ENCODE measurements at places on chromosomes 7 and 10. TPM values are rescaled to one million over a fixed set of nuclear protein-coding genes. Genes with fewer than 3 reads are reported as not detected.

CADPS2 gene
- 16.4 TPM for total RNA-seq

CCDC186 gene
- 21.5 TPM for total RNA-seq

DYDC1 gene
- total RNA-seq, result not detected

KAZALD1 gene
- total RNA-seq, result 34.1 TPM

TFPI2 gene
- total RNA-seq, result 23.7 TPM

CTAGE8 gene
- total RNA-seq, result not detected

ABCC2 gene
- 1.2 TPM for total RNA-seq

C10orf105 gene
- 0.14 TPM for total RNA-seq

CCDC136 gene
- total RNA-seq, result 29.3 TPM

CELF2 gene
- total RNA-seq, result 73.5 TPM

CYP2C18 gene
- not detected for total RNA-seq

RNF32 gene
- not detected for total RNA-seq

SVIL gene
- 349 TPM for total RNA-seq

PKD2L1 gene
- total RNA-seq, result not detected

XPNPEP1 gene
- total RNA-seq, result 86.0 TPM

DNA sequence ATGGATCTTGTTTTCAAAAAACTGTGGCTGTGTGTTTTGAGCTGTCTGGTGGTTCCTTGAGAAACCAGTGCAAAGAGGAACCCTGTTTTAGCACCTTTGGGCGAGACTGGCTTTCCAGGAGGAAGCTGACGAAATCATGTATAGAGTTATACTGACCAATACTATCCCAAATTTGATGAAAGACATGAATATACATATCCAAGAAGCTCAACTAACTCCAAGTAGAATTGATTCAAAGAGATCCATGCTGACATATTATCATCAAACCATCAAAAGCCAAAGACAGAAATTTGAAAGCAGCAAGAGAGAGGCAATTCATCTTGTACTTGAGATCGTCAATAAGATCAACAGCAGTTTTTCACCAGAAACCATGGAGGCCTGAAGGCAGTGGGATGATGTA, 610.7 kb downstream of the DNAJB6 start:
- no peak overlapping the region for H3K4me3 ChIP-seq
- H3K36me3 ChIP-seq, result no peaks in the 10 kb centered on the region
- H3K4me1 ChIP-seq, result no peaks in the 10 kb centered on the region
- no peaks in the 10 kb centered on the region for H3K27me3 ChIP-seq
- DNase-seq, result no peak
- H3K27ac ChIP-seq, result no peak overlapping the region

DNA sequence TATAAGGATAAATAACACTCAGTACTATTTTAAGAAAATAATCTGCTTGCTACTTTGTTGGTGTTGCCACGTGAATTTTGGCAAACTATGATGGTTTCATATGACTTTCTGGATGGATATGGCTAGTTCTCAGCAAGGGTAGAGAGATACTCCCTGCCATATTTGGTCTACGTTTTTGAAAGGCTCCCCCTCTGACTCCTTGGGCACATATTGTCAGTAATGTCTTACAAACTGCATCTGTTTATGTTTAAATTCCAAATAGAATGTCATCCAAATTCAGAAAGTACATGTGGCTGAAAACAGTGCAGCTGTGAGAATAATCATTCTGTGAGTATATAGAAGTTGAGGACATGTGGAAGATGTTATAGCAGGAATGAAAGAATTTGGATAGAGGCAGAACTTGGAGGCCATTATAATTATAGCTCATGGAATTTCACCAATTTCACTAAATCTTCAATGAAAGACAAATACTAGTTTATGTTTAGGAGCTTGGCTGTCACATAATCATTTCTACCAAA, 107.8 kb downstream of the SRI start:
- H3K27me3 ChIP-seq, result no peaks in the 10 kb centered on the region
- H3K27ac ChIP-seq, result no peak overlapping the region
- no peak for DNase-seq
- no peaks in the 10 kb centered on the region for H3K4me1 ChIP-seq

DNA sequence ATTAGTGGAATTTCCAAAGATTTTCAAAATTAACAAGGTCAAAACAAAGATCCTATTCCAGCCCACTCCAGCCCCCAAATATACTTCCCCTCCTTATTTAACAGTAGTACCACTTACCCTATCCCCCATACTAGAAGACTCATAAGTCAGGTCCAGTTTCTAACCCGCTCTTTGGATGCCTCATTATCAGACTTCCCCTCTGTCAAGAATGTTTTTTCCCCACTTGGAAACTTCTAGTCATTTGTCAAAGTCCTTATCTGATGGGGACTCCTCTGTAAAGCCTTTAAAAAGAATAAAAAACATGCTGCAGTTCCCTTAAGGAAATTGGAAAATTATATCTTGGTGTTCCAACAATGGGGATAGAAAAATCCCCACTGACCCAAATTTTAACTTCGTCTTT, 70.1 kb downstream of the IMMP2L start:
- H3K36me3 ChIP-seq, result no peaks in the 10 kb centered on the region
- no peaks in the 10 kb centered on the region for H3K4me1 ChIP-seq
- DNase-seq, result no peak
- no peak overlapping the region for H3K27ac ChIP-seq
- no peaks in the 10 kb centered on the region for H3K27me3 ChIP-seq

GRCh38 chr7:139987691-139988516, 74.8 kb downstream of the PARP12 start:
- H3K27ac ChIP-seq, result no peak overlapping the region
- no peak for DNase-seq
- H3K4me1 ChIP-seq, result no peaks in the 10 kb centered on the region
- no peaks in the 10 kb centered on the region for H3K27me3 ChIP-seq
- H3K4me3 ChIP-seq, result no peak overlapping the region

DNA sequence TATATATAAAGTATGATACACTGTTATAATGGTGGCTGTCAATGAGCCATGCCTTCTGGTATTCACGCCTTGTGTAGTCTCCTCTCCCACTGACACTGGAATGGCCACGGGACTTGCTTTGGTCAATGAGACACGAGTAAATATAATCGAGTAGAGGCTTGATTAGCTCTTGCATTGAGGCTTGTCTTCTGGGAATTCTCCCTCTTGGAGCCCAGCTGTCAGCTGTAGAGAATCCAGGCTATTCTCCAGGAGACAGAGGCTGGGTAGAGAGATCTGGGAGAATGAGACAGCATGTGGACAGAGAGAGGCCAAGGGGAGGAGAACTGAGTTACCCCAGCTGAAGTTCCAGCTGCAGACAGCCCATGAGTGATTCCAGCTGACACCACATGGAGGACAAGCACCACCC, 25.2 kb upstream of the PLCE1 start:
- H3K4me1 ChIP-seq, result no peaks in the 10 kb centered on the region
- H3K27ac ChIP-seq, result no peak overlapping the region
- no peaks in the 10 kb centered on the region for H3K27me3 ChIP-seq

- no peaks in the 10 kb centered on the region for H3K27me3 ChIP-seq
- H3K4me1 ChIP-seq, result no peaks in the 10 kb centered on the region
- H3K36me3 ChIP-seq, result no peaks in the 10 kb centered on the region
- H3K4me3 ChIP-seq, result no peak overlapping the region
- no peak for DNase-seq
- H3K27ac ChIP-seq, result no peak overlapping the region
Observed at GRCh38 chr10:11106621-11107374, 89.1 kb downstream of the CELF2 start.

- peaks cover 6% of the 10 kb centered on the region for H3K27me3 ChIP-seq
- no peak overlapping the region for H3K4me3 ChIP-seq
- no peak overlapping the region for H3K27ac ChIP-seq
- no peak for DNase-seq
- H3K36me3 ChIP-seq, result no peaks in the 10 kb centered on the region
- H3K4me1 ChIP-seq, result peaks cover 6% of the 10 kb centered on the region
Observed at GRCh38 chr7:73618538-73618937, 5.8 kb downstream of the MLXIPL start.

DNA sequence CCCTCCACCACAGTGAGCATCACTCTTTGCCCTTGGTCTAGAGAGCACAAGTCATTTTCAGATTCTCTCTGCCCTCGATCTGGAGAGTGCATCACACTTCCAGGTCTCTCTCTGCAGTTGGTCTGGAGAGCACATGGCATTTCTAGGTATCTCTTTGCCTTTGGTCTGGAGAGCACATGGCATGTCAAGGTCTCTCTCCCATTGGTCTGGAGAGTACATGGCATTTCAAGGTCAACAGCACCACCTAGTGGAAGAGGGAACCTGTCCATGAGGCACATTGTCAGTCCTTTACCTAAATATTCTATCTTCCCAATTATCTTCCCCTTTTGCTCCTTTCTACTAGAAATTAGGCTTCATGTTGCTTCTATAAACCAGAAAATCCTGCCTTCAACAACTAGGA, 1139.4 kb downstream of the XPNPEP1 start:
- no peak for DNase-seq
- no peaks in the 10 kb centered on the region for H3K27me3 ChIP-seq
- no peaks in the 10 kb centered on the region for H3K36me3 ChIP-seq
- no peak overlapping the region for H3K27ac ChIP-seq
- H3K4me1 ChIP-seq, result no peaks in the 10 kb centered on the region
- H3K4me3 ChIP-seq, result no peak overlapping the region

GRCh38 chr7:87589631-87590030, 11.1 kb downstream of the ABCB1 start:
- no peaks in the 10 kb centered on the region for H3K27me3 ChIP-seq
- no peaks in the 10 kb centered on the region for H3K4me1 ChIP-seq
- no peak overlapping the region for H3K27ac ChIP-seq
- no peak overlapping the region for H3K4me3 ChIP-seq
- no peaks in the 10 kb centered on the region for H3K36me3 ChIP-seq

GRCh38 chr10:133009218-133009950, 67.0 kb upstream of the CFAP46 start:
- no peak overlapping the region for H3K27ac ChIP-seq
- H3K27me3 ChIP-seq, result no peaks in the 10 kb centered on the region
- no peaks in the 10 kb centered on the region for H3K36me3 ChIP-seq
- no peak for DNase-seq
- peak overlapping the region; percentile 21 for H3K4me3 ChIP-seq
- H3K4me1 ChIP-seq, result no peaks in the 10 kb centered on the region

DNA sequence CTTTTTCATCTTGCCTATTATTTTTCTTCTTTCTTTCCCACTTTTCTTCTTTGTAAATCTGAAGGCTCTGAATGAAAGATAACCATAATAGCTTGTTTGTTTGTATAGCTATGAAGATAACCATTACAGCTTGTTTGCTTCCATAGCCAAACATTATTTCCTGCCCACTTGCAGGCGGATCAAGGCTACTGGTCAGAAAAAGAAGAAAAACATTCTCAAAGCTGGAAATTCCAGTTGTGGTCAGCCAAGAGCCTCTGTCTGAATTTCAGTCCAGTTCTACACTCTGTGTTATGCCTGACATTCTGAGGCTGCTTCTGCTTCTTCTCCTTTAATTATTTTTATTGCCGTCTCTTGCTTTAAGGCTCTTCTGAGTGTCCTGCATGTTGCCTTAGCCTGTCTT, 48.9 kb downstream of the TMEM178B start:
- no peak overlapping the region for H3K27ac ChIP-seq
- no peak for DNase-seq
- no peaks in the 10 kb centered on the region for H3K36me3 ChIP-seq
- H3K27me3 ChIP-seq, result no peaks in the 10 kb centered on the region
- no peaks in the 10 kb centered on the region for H3K4me1 ChIP-seq
- no peak overlapping the region for H3K4me3 ChIP-seq

DNA sequence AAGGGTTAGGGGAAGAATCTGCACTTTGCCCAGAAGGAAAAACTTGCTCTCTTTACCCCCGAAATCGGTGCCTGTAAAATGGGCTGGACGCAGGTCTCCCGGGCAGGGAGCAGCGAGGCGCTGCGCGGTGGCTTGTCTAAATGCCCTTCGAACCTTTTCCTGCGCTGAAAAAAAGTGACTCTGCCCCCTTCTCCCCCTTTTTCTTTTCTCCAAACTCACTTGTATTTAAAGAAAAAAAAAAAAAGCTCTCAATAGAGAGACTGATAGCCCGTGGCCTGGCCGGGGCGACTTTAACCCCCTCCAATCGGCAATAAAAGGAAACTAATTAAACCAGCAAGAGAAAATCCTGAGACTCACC, 286 bp downstream of the SP8 start:
- no peak for DNase-seq
- H3K4me1 ChIP-seq, result peaks cover 25% of the 10 kb centered on the region
- H3K27ac ChIP-seq, result no peak overlapping the region
- no peaks in the 10 kb centered on the region for H3K36me3 ChIP-seq
- peaks cover 36% of the 10 kb centered on the region for H3K27me3 ChIP-seq

DNA sequence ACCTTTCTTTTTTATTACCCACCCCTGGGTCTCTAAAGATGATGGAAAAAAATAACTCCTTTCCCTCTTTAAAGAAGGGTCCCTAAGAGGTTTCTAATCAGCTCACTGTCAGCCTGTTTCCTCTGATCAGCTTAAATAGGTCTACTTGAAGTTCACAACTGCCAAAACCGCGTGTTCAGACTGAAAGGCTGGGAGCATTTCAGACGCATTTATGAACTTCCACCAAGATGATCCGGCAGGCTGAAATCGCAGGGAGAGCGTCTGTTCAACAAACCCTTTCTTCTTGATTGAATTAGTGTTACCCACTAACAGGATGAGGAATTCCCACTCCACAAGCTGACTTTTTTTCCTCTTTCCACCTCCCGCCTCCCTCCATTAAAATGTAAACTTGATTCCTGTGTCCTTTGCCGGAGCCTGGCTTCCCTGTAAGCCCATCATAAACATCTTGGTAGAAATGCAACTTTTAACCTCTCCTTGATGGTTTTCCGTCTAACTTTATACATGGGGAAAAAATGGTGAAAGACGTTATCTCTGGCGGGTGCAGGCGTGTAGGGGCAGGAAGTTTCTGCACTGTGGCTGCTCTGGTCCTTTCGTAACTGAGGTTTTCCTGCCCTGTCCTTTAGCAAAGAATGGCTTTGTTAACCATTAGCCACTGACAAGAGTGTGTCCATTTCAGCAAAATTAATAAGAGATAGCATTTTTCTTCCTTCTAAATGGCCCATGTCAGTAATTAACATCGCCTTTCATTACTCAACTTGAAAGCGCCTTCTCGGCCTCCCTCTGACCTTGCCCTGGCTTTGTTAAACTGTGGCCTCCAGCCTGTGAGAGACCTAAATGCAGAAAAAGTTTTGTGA, 130.7 kb downstream of the BAMBI start:
- H3K4me3 ChIP-seq, result peak overlapping the region; percentile 52
- H3K27ac ChIP-seq, result peak overlapping the region; percentile 88
- peaks cover 36% of the 10 kb centered on the region for H3K4me1 ChIP-seq
- no peaks in the 10 kb centered on the region for H3K36me3 ChIP-seq
- DNase-seq, result no peak

DNA sequence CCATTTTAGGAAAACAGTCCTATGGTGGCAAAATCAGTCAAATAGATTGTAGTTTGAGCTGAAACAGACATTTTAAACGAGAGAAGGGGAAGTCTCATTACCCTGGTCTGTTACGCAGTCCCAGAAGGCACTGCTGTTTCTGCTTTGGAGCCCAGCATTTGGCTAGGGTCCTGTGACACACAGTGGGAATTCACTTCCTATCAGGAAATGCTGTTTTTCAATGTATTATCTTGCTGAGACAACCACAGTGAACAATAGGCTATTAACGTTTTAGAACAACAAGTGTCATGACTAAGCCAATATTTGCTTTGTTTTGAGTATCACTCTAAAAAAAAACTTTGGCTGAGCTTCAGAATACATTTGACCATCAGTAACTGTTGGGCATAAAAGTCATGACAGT, 74.1 kb downstream of the ADD3 start:
- no peak overlapping the region for H3K27ac ChIP-seq
- peaks cover 20% of the 10 kb centered on the region for H3K4me1 ChIP-seq
- no peaks in the 10 kb centered on the region for H3K36me3 ChIP-seq
- H3K4me3 ChIP-seq, result no peak overlapping the region
- no peaks in the 10 kb centered on the region for H3K27me3 ChIP-seq
- DNase-seq, result no peak
